ENCODE measurements at places on chromosomes 1 and 21. TPM values are rescaled to one million over a fixed set of nuclear protein-coding genes. Genes with fewer than 3 reads are reported as not detected.

- no peak for DNase-seq
Measured at GRCh38 chr21:16438761-16439160, 709.0 kb downstream of the USP25 start.

DNA sequence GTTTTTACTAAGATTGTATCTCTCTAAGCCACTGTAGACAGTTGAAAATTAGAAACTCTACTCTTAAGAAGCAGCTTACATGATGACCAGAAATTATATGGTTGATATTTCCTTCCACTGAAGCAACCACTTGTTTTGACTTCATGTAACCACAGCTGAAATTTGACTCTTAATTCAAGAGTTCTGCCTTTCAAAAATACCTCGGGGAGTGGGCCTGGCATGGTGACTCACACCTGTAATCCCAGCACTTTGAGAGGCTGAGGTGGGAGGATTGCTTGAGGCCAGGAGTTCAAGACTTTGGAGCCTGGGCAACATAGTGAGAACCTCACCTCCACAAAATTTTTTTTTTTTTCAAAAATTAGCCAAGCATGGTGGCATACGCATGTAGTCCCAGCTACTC is 4.3 kb downstream of the AMPD1 start:
- DNase-seq: no peak

Gene PRXL2B
- total RNA-seq: 11.9 TPM

DNA sequence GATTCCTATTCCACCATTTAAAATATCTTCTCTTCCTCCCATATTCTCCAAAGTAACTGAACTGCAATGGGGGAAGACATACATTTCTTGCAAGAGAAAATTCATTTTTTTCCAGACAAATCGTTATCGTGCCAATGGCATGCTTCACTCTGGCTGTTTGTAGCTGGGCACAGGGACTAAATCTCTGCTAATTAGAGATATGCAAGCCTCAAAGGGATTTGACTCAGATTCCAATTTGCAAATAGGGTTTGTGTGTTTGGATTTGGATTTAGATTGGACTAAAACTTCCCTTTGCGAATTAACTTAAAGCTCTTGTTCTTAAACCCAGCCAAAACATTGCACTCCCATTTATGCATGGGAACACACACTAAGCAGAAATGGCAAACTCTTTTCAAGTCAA is 276.2 kb upstream of the DUSP10 start:
- DNase-seq: no peak

GRCh38 chr1:159829822-159830465 is 3.3 kb downstream of the SLAMF8 start:
- no peak for DNase-seq

DNA sequence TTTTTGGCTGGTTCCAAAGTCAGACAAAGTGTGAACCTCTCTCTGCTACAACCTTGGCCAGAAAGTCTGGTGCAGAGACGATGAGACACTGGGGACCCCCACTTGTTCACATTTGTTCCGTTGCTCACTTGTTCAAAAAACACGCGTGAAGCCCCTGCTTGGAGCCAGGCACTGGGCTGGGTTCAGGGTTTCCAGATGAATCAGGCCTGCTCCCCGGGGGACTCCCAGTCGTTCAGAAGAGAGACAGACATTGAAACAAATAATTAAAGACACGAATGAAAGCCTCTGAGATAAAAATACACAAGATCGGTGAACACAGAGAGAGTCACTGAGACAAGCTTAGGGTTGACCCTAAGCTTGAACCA is 101.5 kb upstream of the RUNX3 start:
- DNase-seq: no peak

DNA sequence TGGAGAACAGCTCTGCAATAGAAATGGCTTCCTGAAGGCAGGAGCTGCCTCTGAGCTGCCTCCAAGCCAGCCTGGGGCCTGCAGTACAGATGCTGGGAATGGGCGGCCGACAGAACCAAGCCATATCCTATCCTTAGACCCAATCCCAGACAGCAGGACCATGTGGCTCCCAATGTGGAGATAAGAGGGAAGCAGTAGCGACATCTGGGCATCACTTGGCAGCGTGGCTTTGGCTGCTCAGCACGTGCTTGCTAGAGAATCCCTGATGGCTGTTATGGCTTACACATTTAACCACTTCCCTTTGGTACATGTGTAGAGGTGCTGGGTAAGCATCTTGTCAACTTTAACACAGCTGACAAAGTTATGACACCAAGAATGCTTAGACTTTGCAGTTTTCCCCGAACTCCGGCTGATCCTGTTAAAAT is 87.7 kb downstream of the MAN1C1 start:
- peak; percentile 30 for DNase-seq

Gene COL11A1
- 45.9 TPM for total RNA-seq

Gene F13B
- not detected for total RNA-seq

All from occipital lobe (tissue), 3 donors.